ENCODE measurements at places on chromosomes 1 and 21.

DNA sequence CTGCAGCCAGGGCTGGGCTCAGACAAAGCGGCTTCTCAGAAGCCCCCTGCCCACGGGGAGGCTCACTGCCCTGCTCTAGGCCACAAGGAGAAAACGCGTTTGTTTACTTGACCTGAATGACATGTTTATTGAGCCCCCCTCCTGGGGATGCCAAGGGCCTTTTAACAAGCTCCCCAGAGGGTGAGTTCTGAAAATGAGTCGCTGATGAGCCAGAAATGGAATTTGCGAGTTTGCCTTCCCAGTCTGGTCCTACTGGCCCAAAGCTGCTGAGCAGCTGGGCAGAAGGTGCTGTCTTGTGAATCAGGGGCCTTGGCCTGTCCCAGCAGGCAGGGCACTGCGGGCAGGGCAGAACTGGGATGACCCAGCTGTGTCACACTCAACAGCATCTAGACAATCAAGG is 120.6 kb downstream of the SYF2 start:
- no peak for DNase-seq

DNA sequence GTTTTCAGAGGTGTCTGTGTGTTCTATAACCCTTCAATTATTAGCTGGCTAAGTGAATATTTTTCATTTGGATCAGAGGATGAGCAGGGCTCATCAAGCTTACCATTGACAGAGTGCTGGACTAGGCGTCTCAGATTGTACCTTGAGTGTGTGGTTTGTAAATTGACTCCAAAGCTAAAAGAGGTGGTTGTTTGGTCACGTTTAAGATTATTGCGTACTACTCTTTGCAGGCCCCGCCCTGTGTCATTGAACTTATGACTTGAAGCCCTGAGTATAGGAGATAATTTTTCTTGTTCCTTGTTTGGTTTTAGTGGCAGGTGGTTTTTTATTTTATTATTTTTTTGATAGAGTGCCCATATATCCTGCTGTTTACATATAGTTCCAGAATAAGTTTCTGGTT is 17.7 kb downstream of the MRPS6 start:
- DNase-seq, result no peak

DNA sequence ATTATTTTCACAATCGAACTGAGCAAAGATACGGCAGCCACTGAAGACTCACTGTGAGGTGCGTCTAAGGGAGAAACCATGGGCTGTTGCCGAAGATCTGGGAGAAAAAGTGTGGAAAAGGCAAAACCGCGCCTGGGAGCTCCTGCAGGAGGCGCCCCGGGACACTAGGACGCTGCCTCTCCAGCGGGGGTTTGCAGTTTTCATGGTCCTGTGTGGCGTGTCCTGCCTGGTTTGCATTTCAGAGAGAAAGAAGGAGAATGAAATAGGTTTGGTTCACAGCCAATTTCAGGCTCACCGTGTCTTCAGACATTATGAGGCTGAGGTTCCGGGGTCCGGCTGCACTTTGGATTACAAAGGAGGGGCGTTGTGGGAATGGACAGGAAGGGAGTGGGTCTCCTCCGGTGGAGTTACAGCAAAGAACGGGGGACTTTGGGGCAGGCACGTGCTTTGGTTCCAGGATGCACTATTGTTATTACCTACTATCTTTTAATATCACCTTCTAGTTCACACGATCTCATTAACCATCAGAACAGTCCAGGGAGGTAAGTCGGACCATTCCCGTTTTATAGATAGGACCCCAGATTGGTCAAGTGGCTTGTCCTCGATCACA is 179.8 kb downstream of the DYRK1A start:
- no peak for DNase-seq

DNA sequence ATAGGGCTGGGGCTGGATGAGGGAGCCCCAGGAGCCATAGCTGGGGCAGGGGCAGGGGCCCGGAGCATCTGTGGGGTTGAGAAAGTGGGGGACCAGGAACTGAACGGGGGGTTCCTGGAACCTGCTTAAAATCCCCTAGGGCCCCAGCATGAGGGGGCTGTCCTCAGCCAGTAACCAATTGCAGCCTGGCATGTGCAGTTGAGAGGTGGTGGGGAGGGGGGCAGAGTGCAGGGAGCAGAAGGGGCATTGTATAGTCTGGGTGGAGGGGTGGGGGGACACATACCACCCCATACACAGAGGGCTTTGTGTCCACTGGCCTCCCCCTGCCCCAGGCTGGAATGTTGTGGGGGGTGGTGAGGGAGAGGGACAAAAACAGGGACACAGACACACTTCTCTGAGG is at the start of gene MPZ:
TSS of gene MPZ (minus strand) at position 101 of the 400 bp plus-strand sequence. CDS start at position 38, 63 bp downstream.
- DNase-seq, result no peak

- DNase-seq, result no peak
Measured at GRCh38 chr1:88746916-88747315, 62.8 kb downstream of the PKN2 start.

DNA sequence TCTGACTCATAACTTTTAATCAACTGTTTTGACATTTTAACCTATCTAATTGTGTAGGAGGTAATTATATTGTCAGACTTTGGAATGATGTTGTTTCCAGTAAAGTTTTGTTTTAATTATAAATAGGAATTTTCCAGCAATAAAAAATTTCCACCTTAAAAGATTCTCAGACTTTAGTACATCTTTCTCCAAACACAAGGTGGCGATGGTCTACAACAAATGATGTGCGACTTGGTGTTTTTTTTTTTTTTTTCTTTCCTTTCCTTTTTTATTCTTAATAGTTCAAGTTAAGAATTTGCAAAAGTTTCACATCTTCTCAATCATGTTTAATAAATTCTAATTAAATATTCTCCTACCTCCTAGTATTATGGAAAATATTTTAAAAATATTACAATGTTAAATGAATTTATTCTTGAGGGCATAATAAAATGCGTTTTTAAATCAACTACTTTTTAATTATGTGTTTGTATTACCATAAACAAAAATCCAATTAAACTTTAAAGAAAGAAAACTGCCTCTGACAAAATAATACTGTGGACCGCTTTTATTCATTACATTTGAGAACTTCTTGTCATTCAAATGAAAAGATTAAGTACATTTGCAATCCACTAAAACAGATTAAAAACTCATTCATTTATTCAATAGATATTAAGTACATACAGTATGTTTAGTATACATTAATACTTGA is 4.4 kb upstream of the ADAMTS1 start:
- DNase-seq, result no peak

DNA sequence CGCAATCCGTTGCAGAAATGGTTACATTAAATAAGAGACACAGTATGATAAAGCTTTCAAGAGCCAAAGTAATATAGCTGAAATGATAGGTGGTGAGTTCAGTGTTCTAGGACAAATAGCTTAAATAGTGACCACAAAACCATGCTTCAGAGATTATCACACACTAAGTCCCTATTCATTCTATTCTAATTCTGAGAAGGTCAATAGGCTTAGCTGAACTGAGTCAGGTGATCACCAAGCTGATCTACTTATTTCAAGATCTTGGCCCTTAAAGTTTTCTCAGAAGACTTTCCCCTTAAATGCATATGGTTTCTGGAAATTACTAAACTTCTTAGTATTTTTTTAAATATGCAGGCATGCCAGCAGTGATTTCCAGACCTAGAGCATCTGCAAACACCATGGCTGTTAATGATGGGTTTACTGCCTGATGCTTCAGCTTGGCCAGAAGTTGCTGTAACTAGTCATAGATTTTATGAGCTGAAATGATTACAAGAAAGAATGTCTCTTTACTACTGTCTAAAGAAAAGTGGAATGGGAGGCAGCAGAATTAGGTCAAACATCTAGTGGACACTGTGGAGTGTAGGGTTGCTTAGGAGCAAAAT is 242.9 kb downstream of the ST6GALNAC3 start:
- no peak for DNase-seq

DNA sequence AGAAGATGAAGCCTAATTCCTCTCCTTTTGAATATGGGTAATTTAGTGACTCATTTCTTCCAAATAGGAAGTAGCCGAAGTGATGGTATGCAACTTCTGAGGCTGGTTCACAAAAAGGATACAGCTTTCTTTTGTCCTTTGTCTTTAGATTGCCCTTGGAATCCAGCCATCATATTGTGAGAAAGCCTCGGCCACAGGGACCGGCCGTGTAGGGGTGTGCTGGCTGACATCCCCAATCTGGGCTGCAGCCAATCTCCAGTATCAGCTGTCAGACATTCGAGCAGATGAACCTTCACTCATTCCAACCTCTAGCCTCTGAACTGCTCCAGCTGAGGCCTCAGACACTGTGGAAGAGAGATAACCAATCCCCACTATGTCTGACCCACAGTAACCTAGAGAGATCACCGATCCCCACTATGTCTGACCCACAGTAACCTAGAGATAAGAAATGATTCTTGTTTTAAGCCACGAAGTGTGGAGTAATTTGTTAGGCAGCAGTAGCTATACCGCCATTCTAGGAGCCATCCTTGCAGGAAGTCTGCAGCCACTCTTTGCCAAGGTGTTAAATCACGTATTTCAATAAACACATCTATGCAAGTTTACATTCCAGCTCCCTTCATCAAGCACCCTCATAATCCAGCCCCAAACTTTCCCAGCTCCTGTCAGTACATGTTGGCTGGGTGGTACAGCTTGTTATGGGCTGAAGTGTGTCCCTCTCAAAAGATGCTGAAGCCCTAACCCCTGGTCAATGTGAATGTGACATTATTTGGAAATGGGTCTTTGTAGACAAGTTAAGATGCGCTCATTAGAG is 2.9 kb upstream of the DIP2A start:
- no peak for DNase-seq

GRCh38 chr1:38045401-38046332 is 926 bp downstream of the POU3F1 start:
- no peak for DNase-seq

- DNase-seq, result no peak
Measured at GRCh38 chr1:168601051-168601450, 24.6 kb downstream of the XCL1 start.
